ENCODE measurements at places on chromosomes 4 and X.

GRCh38 chr4:89488736-89489135 is 181.1 kb upstream of the GPRIN3 start:
- DNase-seq = no peak

DNA sequence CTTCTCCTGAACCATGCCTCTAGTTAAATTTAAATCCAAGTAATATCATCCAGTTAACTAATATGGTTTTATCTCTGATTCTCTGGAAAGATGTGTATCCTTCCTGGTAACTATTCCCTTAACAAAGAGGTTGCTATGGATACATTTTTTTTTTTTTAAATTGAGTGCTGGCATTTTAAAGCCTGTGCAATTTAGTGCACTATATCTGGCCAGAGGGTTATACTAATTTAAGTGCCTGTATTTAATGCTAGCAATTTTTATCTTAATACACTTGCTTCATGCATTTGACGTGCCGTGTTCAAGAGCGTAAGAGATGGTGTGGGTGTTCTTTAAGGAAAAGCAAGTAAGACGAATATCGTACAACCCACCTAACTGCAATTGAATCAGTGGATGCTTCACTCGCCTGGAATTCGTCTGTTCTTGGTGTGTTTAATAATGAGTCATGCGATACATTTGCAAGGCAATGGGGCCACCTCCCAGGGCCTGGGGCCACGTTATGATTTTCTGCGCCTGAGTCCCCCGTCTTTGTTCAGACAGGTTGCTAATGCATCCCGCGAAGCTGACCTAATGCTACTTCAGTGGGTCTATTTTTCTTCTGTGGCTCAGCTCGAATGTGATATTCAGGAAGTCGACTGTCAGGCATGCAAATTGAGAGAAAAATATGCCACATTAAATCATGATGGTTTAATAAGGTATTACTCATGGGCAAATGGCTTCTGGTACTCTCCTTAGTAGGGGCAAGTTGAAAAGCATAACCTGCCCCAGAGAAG is 14.2 kb upstream of the MID1 start:
- no peak for DNase-seq

DNA sequence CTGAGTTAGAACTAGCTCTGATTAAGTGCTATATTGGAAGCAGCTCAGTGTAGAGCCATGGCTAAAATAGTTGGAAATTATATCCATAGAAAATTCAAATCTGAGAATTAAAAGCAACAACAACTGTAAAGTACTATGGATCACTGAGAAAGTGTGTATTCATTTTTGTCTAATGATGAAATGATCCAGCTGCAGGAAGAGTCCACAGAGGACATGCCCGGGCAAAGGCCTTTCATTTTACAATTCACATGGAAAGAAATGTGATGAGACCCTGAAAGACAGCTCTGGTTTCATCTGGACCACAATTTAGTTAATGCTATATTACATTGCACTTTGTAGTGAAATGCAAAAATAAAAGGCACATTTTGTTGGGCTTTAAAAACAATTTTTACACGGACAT is 196.8 kb upstream of the FAT1 start:
- DNase-seq = peak; percentile 5

- DNase-seq = no peak
Observed at GRCh38 chr4:155307731-155308277, 69.0 kb downstream of the MAP9 start.

GRCh38 chr4:81519856-81520255 is 48.1 kb upstream of the RASGEF1B start:
- no peak for DNase-seq

DNA sequence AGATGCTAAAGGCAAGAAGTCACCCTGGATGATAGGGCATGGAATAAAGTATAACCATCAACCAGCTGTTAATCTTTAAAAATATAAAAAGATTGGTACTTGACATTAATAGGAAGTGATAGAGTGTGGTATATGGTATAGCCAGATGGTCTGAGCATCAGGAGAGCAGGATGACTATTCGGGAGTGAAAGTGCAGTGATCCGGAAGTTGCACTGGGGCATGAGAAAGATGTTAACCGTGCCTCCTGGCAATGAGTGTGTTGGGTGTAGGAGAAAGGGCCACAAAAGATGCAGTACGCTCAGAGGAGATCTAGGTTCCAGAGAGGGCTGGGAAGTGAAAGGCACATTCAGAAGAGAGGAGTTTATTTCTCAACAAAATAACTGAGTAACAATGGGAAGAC is 65.0 kb downstream of the TSPAN7 start:
- no peak for DNase-seq

DNA sequence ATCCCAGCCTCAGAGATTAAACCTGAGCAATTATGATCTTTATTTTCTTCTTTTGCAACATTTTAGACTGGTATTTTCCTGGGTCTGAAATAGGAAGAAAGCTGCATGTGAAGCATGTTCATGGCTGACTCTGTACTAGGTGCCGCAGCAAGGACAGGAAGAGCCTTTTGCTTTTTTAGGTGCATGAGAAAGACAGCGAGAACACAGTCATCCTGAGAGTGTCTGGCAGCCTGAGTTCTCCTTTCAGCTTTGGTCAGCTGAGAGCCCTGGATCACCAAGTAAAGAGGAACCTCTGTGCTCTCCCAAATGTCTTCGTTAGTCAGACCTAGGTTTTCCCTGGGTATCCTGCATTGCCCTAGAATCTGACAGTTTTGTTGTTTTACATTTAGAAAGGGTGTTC is 29.8 kb downstream of the FAM149A start:
- DNase-seq = no peak

DNA sequence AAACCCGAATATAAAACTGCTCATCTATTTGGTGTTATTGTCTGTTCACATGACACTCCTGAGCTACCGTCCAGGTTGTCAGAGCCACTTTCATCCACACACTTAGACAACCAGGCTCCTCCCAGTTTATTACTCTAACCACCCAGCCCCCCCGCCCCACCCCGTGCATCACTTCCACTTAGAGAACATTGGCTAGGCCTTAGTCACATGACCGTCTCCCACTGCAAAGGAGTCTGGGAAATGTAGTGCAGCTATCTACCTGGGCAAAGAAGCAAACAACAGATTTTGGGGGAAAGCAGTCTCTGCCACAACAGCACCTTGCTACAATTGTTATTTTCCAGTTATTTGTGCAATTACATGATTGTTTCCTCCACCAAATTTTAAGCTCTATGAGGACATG is 57.6 kb upstream of the RBPJ start:
- DNase-seq = peak; percentile 74

DNA sequence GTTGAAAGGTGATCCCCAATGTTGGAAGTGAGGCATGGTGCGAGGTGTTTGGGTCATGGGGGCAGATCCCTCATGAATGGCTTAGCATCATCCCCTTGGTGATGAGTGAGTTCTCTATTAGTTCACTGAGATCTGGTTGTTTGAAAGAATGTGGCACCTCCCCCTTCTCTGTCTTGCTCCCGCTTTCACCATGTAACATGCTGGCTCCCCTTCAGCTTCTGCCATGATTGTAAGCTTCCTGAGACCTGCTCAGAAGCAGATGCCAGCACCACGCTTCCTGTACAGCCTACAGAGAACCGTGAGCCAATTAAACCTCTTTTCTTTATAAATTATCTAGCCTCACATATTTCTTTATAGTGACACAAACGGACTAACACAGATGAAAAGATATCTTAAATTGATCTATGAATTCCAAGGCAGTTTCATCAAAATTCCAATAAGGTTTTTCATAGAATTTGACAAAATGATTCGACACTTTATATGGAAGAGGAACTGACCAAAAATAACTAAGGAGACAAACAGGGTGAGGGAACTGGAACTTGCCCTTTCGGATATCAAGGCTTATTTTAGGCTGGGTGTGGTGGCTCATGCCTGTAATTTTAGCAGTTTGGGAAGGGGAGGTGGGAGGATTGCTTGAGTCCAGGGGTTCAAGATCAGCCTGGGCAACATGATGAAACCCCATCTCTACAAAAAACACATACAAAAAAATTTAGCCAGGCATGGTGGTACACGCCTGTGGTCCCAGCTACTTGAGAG is 56.9 kb upstream of the OGT start:
- DNase-seq = no peak

DNA sequence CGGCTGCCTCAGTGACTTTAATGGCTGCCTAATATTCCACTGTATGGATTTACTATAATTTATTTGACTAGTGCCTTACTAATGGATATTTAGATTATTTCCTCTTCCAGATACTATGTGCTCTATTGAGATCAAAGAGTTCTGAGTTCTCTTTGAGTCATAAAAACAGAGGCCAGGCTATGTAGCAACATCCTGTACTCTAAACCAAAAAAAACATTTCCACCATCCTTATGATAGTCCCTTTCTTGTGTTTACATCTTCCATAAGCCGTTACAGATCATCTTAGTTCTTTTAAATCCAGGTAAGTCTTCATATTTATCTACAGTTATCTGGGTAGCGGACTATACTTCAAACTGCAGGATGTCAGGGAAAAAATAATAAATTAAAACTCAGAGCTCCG is 56.6 kb upstream of the TMEM184C start:
- DNase-seq = no peak

GRCh38 chrX:17654116-17654515 is 83.2 kb upstream of the SCML1 start:
- no peak for DNase-seq

DNA sequence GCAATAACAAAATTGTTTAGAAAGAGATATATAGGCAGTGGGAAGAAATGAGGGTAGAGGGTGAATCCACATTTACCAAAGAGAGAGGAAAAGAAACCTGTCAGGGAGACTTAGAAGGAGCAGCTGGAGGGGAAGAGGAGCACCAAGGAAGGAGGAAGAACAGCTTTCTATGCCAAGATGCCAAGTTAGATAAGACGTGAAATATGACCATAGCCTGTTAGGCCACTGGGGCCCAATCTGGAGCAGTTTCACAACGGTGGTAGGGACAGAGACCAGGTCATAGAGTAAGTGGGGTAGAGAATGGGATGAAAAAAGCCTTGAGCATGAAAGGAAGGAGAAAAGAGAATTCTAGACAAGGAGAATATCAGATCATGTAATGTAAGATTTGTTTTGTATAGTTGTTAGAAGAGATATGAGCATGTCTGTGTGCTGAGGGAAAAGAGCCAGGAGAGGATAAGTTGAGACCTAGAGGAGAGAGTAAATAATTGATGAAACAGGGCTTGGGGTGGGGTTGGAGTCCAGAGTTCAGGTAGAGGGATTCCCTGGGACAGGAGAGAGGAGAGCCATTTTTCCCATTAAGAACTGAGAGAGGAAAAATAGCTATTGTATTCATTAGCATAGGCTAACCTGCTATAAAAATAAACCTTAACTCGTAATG is 4.4 kb upstream of the SOWAHB start:
- no peak for DNase-seq

- no peak for DNase-seq
Observed at GRCh38 chr4:148730766-148731165, 288.6 kb upstream of the NR3C2 start.

DNA sequence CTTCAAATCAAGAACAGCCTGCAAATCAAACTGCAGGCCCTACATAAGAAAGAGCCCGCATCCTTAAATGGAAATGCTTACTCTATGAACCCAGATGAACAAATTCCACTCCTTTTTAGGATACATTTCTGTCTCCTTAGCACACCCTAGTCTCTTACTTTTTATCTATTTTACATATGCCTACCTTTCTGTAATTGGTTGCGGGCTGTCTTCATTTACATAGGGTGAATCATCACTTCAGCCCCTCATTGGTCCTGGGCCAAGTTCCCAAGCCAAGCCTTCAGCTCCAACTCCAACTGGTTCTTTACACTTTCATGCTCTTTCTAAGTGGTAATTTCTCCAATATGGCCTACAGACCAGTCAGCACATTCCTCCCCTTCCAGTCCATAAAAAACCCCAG is 219.3 kb downstream of the TRAM1L1 start:
- DNase-seq = no peak

DNA sequence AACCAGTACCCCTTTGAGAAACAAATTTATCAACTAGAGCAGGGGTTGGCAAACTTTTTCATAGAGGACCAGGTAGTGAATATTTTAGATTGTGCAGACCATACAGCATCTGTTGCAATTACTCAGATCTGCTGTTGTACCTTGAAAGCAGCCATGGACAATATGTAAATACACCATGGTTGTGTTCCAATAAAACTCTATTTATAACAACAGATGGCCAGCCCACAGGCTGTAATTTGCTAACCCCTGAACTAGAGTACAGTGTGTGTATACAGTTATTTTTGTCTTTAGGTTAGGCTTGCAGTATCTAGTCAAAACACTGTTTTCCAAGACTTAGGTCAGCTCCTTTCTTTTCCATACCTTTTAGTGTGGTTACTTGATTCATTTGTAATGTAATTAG is 54.4 kb downstream of the PHKA1 start:
- DNase-seq = no peak

- no peak for DNase-seq
Observed at GRCh38 chr4:43990551-43990950, 458.1 kb downstream of the KCTD8 start.

GRCh38 chrX:139844884-139845283 is 88.0 kb downstream of the ATP11C start:
- DNase-seq = no peak

DNA sequence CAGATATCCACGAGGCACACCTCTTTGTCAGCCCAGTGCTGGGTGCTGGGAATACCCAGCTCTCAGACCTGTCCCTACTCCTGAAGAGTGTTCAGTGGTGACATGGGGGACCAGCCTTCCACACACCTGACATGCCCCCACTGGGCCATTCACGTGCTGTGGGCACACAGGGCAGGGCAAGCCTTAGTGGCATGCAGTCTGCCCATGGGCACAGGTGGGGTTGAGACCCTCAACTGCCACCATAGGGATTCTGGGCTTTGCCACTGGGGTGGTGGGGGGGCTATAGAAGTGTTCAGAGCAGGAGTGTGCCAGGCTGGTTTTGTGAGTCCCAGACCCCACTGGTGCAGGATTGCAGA is 16.7 kb upstream of the PSAPL1 start:
- no peak for DNase-seq

GRCh38 chrX:39950018-39950688 is 147.6 kb downstream of the BCOR start:
- no peak for DNase-seq

- peak; percentile 42 for DNase-seq
Observed at GRCh38 chrX:113741744-113742143, 842.1 kb upstream of the HTR2C start.

- no peak for DNase-seq
Observed at GRCh38 chrX:51837451-51837850, 56.0 kb upstream of the MAGED1 start.

- DNase-seq = peak; percentile 48
Observed at GRCh38 chr4:4717692-4718091, 141.8 kb upstream of the MSX1 start.

GRCh38 chr4:41882625-41883347 is 52.4 kb upstream of the TMEM33 start:
- DNase-seq = peak; percentile 25

- DNase-seq = no peak
Observed at GRCh38 chr4:36242629-36243354, 1.5 kb downstream of the ARAP2 start.

- no peak for DNase-seq
Observed at GRCh38 chr4:101019313-101019712, 328.0 kb downstream of the PPP3CA start.

DNA sequence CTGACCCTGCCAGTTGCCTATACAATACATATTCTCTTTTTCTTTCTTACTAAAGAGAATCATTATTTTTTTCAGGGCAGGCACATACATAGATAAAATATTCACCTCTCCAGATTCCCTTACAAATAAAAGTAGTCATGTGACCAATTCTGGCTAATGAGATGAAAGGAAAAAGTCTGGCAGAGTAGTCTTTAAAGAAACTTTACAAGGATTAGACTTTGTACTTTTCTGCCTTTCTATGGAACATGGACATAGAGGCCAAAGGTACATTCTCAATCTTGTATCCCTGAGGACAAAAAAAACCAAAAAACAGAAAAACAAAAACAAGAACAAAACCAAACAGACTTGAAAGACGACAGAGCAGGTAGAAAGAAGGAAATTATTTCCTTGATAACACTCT is 75.6 kb downstream of the DCK start:
- DNase-seq = no peak
